Gastrocnemius medialis (tissue), 4 donors: ENCODE measurements at places on chromosomes 2 and 18. TPM values are rescaled to one million over a fixed set of nuclear protein-coding genes. Genes with fewer than 3 reads are reported as not detected.

Gene ZNF2
- total RNA-seq, result 3.6 TPM

Gene EIPR1
- total RNA-seq, result 24.8 TPM

- H3K27me3 ChIP-seq, result no peaks in the 10 kb centered on the region
- H3K36me3 ChIP-seq, result no peaks in the 10 kb centered on the region
- H3K27ac ChIP-seq, result no peak overlapping the region
- DNase-seq, result no peak
- no peak overlapping the region for H3K4me3 ChIP-seq
These were observed 78.2 kb downstream of the COA5 start for GRCh38 chr2:98530114-98530513.

DNA sequence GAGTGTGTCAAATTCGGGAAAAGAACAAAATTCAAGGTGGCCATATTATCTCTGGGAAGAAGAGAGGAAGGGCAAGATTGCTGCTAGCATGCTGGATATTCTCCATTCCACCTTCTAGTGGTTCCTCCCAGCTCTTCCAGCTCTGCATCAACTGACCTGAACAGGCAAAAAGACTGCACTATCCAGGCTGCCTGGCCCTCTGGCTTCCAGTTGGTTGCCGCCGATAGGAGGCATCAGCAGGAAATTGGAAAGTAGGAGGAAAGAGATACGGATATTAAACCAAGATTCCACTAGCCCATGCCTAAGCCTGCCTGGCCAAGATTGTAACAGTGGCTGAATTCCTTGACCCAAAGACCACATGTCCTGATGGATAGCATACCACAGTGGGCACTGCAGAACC lies 1.7 kb upstream of the RTTN start:
- H3K4me1 ChIP-seq, result peaks cover 18% of the 10 kb centered on the region
- DNase-seq, result no peak
- no peaks in the 10 kb centered on the region for H3K27me3 ChIP-seq
- no peak overlapping the region for H3K27ac ChIP-seq
- H3K36me3 ChIP-seq, result no peaks in the 10 kb centered on the region

DNA sequence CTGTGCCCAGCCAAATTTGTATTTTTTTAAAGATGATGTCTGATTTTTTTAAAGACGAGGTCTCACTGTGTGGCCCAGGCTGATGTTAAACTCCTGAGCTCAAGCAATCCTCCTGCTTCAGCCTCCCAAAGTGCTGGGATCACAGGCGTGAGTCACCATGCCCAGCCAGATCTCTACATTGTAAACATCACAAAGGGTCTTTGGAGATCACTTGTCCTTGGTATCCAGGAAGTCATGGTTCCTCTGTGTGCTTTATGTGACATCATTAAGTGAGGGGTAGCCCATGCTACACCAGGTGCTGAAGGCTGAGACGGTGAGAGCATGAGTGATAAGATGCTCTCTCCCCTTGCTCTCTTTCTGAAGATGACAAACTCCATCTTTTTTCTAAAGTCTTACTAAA lies 7.0 kb upstream of the NUP35 start:
- H3K27me3 ChIP-seq, result no peaks in the 10 kb centered on the region
- DNase-seq, result no peak
- no peaks in the 10 kb centered on the region for H3K4me1 ChIP-seq
- no peaks in the 10 kb centered on the region for H3K36me3 ChIP-seq
- H3K27ac ChIP-seq, result no peak overlapping the region
- H3K4me3 ChIP-seq, result no peak overlapping the region

- no peak for DNase-seq
- H3K27me3 ChIP-seq, result peaks cover 5% of the 10 kb centered on the region
- no peaks in the 10 kb centered on the region for H3K36me3 ChIP-seq
- no peaks in the 10 kb centered on the region for H3K4me1 ChIP-seq
- H3K27ac ChIP-seq, result no peak overlapping the region
These were observed 85.5 kb upstream of the GLI2 start for GRCh38 chr2:120650022-120650644.
